ENCODE measurements at places on chromosomes 3 and 15. TPM values are rescaled to one million over a fixed set of nuclear protein-coding genes. Genes with fewer than 3 reads are reported as not detected.

DNA sequence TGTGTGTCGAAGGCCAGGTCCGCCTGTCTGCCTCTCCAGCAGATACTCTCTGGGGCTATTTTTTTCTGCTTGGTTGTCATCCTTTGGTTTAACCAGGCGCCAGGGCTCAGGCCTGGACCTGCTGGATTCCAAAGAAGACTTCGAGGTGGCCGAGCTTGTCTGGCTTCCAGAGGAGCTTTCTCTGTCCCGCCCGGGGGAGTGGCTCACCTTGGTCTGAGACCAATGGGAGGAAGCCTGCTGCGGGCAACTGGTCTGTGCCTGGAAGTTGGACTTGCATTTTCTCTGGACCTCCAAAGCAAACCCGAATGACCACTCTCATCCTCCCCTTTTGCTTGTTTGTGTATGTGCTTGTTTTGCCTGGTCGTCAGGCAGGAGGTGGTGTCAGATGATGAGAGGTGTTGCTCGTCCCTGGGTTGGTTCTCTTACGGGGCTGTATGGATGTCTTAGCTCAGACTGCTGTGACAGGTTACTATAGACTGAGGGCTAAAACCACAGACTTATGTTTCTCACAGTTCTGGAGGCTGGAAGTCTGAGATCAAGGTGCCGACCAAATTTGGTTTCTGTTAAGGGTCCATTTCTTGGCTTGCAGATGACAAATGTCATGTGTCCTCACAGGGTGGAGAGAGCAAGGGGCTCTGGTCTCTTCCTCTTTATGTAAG, 19.3 kb downstream of the IGF1R start:
- no peak for DNase-seq

DNA sequence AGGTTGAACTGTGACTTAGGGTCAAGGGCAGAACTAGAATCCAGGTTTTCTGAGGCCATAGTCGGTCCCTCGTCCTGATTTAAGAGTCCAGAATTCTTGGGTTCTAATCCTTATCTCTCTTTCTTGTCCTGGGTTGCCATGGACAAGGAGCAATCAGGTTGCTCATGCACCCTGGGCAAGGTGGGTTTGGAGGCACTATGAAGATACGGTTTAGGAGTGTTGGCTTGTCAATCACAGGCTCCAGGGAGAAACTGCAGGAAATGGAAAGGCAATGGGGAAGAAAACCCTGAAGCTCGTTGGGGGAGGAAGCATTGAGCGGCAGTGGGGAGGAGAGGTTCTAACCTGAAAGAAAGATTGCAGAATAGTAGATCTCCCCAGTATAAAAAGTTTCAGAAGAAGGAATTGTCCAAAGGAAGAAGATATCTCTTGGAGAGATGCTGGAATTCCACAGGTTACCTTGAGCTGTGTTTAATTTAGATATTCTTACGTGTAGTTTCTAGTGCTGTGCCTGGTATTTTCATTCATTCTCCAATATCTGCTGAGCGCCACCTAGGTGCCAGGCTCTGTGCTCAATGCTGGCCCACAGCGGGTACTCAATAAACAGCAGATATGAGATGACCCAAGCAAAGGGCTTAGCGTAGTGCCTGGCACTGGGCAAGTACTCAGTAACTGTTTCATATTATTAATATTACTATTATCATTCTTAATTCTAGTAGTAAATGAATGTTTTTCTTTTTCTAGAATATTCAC, 2.0 kb downstream of the ACAN start:
- no peak for DNase-seq

DNA sequence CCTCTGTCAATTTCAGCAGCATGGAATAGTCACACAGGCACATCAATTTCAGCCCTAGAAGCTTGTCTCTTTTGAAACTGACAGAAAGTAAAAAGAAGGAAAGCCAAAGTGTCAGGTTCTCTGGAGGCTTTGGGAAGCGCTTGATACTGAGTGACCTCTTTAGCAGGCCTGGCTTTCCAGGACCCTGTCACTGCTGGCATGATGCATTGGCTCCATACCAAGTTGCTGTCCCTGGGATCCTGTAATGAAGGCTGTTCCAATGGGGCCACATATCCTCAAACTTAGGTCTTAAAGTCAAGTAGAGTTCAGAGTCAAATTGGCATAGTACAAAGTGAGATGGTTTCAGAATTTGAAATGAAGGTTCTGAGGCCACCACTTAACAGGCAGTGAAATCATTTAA, 640.9 kb downstream of the SQOR start:
- no peak for DNase-seq

DNA sequence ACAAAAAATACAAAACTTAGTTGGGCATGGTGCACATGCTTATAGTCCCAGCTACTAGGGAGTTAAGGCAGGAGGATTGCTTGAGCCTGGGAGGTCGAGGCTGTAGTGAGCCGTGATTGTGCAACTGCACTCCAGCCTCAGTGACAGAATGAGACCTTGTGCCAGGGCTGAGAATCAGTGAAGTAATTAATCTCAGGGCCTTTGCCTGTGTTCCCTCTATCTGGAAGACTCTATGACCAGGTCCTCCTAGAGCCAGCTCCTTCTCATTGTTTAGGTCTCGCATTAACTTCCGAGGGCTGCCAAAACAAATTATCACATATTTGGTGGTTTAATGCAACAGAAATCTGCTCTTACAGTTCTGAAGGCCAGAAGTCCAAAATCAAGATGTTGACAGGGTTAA, 41.4 kb upstream of the FLNB start:
- DNase-seq: peak; percentile 57

Gene FBXO40
- 196 TPM for total RNA-seq

GRCh38 chr15:63491979-63492378, 12.4 kb upstream of the USP3 start:
- no peak for DNase-seq

- no peak for DNase-seq
These were observed 50.4 kb upstream of the GRIP2 start for GRCh38 chr3:14590569-14590968.

Gene IDH3A
- total RNA-seq: 523 TPM

Gene ARF4
- total RNA-seq: 86.6 TPM

- DNase-seq: no peak
These were observed 9.1 kb downstream of the HDC start for GRCh38 chr15:50256188-50257041.

Gene PCLAF
- 1.0 TPM for total RNA-seq

DNA sequence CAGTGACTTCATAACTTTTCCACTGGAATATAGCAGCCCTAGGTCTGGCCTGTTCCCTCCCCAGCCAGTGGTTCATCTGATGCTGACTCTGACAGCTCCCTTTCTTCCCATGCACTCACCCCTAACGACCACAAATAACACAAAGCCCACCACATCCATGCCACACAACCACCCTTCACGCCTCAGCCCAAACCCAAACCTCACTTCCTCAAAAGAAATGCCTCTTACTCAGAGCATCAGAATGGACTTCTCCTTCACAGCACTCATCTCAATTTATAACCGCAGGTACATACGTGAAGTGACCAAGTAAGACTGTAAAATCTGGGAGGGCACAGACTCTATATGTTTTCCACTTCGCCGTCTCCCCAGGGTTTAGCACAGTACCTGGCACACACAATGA, 1.1 kb downstream of the RBSN start:
- DNase-seq: no peak

Gene PPM1L
- total RNA-seq: 31.7 TPM

Gene ISL2
- not detected for total RNA-seq

Measured in right cardiac atrium (tissue), 5 donors.